NCI-H2171 (cell line): ENCODE measurements at places on chromosomes 1 and 21.

- DNase-seq, result no peak
Observed at GRCh38 chr1:68558321-68559026, 61.6 kb upstream of the DEPDC1 start.

- DNase-seq, result no peak
Observed at GRCh38 chr1:110364221-110364620, 25.0 kb downstream of the RBM15 start.

GRCh38 chr1:167909691-167910180 is 4.2 kb downstream of the ADCY10 start:
- DNase-seq, result no peak

GRCh38 chr1:1683104-1683905 is 9.3 kb downstream of the SLC35E2B start:
- no peak for DNase-seq
